ENCODE measurements at places on chromosomes 6 and 20.

GRCh38 chr6:26502626-26503025 is 2.5 kb downstream of the BTN1A1 start:
- DNase-seq: no peak

DNA sequence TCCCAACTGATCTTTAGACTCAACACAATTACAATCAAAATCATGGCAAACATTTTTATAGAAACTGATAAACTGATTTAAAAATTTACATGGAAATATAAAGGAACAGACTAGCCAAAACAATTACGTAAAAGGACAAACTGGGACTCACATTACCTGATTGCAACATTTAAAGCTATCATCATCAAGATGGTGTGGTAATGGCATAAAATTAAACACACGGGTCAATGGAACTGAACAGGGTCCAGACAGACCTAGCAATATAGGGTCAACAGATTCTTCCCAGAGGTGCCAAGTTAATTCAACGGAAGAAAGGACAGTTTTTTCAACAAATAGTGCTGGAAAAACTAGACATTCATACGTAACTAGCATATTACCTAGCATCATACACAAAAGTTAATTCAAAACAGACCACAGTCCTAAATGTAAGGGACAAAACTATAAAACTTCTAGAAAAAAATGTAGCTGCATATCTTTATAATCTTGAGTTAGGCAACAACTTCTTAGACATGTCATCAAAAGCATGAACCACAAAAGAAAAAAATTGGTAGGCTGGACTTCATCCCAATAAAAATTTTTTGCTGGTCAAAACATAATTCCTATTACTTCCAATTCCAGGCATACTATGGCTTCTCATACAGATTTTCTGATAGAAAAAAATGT is 147.4 kb upstream of the BEND6 start:
- DNase-seq: no peak

DNA sequence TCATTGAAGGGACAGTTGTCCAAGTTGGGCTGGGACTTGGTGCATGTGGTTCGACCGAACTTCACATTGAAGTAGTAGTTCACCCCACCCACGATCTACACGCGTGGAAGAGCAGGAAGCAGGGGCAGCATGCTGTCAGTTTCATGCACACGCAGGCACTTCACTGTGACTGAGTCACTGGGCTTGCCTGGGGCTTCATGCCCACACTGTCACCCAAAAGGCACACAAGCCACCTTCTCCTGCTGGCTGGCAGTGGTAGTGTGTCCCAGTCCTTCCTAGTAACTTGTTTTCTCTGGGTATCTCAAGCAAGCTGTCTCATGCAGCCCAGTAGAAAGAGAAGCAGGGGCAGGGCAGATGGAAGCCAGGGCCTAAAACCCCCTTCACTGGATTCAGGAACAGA is 2.0 kb downstream of the CST5 start:
- no peak for DNase-seq

DNA sequence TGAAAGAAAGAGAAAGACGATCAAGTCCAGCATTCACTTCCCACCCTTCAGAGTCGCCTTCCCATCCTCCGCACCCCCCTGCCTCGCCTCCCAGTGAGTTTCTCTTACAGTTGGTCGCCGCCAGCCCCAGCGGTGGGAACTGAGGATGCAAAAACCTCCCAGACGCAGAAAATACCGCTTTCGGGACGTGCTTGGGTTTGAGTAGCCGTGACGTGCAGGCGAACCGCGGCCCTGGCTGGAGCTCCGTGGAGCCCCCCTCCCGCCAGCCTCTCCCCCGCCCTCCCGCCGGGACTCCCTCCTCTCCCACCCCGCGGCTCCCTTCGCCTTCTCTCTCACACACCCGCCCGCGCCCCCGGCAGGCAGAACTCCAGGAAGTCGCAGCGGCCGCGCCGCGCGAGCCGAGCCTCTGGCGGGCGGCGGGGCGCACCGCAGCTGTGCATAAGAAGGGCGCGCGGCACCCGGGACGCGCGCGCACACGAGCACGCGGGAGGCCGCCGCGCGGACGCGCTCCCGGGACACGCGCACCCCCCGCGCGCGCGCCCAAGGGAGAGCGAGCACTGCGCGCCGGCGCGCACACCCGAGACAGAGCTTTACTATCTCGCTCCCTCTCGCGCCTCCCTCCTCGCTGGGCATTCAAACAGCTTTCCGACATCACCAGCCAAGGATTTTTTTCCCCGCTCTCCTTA is at the start of gene ADGRB3:
ADGRB3 (plus strand) TSS at position 557 of the 686 bp plus-strand sequence. CDS start 3,394 bp downstream, outside the sequence.
- peak; percentile 57 for DNase-seq

GRCh38 chr6:36781669-36782068 is 57.6 kb downstream of the CPNE5 start:
- peak; percentile 66 for DNase-seq

GRCh38 chr6:114342086-114342825 is 567 bp downstream of the HS3ST5 start:
- DNase-seq: peak; percentile 9

DNA sequence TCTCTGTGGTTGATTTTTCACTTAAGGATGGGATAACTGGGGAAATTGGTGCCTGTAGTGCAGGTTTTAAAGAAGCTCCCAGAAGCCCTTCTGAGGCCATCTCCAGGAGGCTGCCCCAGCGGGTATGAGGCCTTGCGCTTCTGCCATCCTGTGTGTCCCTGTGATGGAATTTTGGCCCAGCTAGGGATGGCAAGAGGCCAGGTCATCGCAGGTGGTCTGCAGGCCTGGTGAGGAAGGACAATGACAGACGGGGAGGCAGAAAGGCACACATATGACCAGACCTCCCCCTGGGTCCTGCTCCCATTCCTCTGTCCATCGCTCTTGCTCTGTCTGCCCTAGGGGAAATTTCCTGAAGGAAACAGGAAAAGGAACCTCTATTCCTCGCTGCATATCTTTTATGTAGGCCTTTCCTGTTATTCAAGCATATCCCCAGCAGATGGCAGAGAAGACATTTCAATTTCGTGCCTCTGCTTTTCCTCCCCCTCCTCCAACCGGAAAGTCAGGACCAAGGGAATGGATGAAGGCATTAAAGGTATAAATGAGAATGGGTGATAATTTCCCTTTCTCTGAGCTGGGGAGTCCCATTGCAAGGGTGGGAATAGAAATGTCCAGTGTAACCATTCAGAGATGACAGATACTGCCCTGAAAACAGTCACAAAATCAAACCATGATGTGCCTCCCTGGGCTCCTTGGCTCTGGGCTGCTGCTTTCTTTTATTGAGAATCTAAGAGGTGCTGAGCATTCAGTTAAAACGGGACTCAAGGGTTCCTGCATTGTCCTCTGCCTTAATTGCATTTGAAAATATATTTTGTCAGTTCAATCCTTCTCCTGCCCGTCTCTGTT is 17.6 kb upstream of the HLA-F start:
- DNase-seq: no peak

DNA sequence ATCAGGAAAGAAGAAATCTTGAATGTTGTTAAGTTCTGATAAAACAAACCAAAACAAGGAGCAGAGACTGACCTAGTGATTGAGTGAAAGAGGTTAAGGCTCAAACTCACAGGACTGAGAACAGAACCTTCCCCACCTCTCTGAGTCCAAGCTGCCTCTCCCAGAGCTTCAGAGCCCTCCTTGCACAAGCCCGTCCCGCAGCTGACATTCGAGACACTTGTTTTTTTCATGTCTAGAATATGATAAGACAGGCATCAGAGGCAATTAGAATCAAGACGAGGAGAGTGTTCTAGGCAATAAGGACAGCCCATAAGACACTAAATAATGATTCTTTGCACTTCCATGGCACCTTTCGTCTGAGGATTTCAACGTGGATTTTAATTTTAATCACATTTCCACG is 140.6 kb downstream of the PXDC1 start:
- no peak for DNase-seq

DNA sequence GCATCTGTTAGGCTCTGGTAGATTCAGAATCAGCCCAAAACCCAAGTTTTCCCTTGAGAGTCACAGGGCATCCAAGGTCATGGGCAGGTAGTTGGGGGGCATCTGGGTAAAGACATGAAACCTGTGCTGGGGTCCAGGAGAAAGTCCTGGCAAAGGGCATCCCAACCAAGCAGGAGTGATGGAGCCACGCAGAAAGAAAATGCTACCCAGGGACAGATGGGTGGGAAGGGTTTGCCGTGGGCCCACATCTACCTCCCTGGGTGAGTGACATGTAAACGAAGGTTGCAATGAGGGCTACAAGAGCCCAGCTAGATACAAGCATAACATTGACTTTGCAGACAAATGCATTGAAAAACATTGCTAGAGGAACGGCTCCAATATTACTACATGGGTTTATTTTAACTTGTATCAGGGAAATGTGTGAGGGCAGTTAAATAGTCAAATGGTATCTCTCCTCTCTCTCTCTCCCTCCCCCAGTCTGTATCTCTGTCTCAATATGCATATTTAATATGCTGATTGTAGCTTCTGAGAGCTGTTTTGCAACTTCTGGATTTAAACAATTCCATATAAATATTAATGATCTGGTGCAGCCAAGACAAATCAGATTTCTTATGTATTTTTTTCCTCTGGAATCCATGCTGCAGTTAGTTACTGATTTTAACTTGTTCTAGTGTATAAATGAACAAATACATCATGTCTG is 135.7 kb downstream of the SYNDIG1 start:
- no peak for DNase-seq

DNA sequence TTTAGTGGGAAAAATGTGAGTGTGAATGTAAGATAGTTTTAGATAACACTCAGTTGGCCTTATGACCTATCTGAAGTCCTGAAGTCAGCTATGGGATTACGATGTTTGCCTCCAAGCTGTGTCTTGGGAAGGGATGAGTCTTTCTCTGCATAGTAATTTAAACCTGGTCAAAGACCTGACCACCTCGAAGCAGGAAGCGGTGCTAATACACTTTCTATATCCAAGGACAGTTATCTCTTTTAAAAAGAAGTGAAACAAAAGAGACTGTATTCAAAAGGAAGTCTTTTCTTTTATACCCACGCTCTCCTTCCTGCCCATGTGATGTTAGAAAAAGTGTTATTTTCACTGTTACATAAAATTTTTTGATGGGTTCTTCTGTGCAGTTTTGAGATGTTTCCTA is 94.9 kb downstream of the JARID2 start:
- DNase-seq: no peak

- peak; percentile 15 for DNase-seq
Measured at GRCh38 chr6:131640100-131640499, 3.0 kb downstream of the ENPP3 start.

- DNase-seq: no peak
Measured at GRCh38 chr20:49775229-49775693, 37.4 kb upstream of the SLC9A8 start.

GRCh38 chr20:7272512-7272911 is 505.0 kb downstream of the BMP2 start:
- no peak for DNase-seq

- DNase-seq: no peak
Measured at GRCh38 chr6:55069132-55069781, 105.1 kb upstream of the HCRTR2 start.

DNA sequence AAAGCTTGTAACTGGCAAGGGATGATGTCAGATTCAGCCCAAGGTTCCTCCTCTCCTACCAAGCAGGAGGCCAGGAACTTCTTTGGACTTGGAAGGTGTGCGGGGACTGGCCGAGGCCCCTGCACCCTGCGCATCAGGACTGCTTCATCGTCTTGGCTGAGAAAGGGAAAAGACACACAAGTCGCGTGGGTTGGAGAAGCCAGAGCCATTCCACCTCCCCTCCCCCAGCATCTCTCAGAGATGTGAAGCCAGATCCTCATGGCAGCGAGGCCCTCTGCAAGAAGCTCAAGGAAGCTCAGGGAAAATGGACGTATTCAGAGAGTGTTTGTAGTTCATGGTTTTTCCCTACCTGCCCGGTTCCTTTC is 14.4 kb downstream of the TNFAIP3 start:
- no peak for DNase-seq

- no peak for DNase-seq
Measured at GRCh38 chr6:121590916-121591315, 155.5 kb downstream of the GJA1 start.

DNA sequence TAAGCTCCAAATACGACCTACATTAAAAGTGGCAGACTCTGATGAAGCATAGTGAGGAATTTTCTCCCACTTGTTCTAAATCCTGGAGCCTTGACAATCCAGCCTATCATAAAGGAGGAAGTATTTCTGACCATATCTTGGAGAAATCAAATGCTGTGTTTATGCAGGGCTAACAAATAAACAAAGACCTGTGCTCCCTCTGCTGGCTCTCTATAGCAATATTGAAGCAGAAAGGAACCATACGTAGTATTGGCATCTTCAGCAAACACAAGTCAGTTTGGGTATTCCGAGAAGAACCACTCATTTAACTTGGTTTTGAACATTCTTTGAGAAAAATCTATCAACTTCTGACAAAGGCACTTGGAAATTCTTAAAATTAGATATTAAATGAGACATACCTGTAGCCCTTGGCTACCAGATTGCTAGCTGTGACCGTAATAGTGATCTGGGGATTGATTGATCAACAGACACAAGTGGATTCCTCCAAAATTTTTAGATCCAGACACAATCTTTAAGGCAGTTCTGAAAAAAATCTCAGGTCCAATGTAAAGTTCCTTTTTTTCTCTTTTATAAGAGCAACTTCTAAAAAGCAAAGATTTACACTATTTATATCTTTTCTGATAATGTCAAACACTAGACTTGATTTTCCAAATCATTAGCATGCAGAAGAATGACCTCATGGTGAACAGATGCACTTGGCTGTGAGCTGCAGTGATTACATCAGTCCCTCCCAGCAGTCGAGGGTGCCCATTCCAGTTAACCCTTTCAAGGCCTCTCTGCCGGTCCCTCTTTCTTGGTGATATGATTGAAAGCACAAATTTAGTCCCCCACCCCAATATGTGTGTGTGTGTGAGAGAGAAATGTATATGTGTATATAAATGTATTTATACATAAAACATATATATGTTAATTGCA is 40.2 kb downstream of the INSM1 start:
- no peak for DNase-seq

- no peak for DNase-seq
Measured at GRCh38 chr6:95240514-95240913, 336.8 kb upstream of the MANEA start.

GRCh38 chr20:32356622-32357374 is 1.3 kb upstream of the ASXL1 start:
- no peak for DNase-seq

- peak; percentile 53 for DNase-seq
Measured at GRCh38 chr6:16494793-16495192, 256.4 kb downstream of the GMPR start.

GRCh38 chr6:67880939-67881705 is 754.0 kb upstream of the ADGRB3 start:
- no peak for DNase-seq

DNA sequence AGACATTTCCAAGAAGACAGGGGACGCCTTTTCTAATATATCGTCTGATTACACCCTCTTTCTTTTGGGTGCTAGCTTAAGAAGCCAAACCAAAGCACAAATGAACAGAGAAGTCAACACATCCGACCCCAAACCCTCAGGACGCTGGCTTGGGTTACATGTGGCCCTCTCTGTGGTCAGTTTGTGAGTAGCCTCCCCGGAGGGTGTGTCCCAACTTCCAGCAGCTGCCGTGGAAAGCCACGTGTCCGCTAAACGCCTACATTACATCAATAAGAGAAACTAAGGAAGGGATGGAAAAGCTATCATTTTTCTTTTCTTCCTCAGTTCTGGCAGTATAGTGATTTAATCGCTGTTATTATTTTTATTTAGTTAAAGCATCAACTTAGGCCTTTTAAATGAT is 487 bp upstream of the BMP6 start:
- no peak for DNase-seq

GRCh38 chr20:43176726-43177125 is 13.0 kb downstream of the PTPRT start:
- no peak for DNase-seq

Measured in GM10248 (cell line).